AG04450 (cell line): ENCODE measurements at places on chromosomes 2 and 18. TPM values are rescaled to one million over a fixed set of nuclear protein-coding genes. Genes with fewer than 3 reads are reported as not detected.

DNA sequence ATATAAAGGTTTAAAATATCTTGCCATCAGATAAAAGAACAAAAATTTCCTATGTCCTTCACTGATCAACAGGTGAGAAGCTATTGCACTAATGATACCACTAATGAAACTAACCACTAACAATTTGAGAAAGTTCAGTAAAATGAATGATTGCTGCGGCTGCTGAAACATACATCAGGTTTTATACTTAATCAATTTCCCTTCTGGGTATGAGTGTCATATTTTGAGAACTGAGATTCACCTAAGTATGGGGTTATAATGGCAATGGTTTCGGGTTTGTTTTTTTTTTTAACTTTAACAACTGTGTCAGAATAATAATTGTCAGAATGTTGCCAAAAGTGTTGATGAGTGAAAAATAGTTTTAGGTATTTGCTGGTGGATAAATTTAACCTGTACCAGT, 151.3 kb upstream of the SLC39A10 start:
- no peak for DNase-seq

- DNase-seq, result no peak
These were observed 141.1 kb upstream of the ALPP start for GRCh38 chr2:232237464-232237863.

- DNase-seq, result no peak
These were observed 1152.9 kb downstream of the RPIA start for GRCh38 chr2:89844221-89844943.

Gene STAT4
- 0.88 and 1.3 TPM in 2 replicates for polyA plus RNA-seq

Gene NEU2
- not detected in 2 replicates for polyA plus RNA-seq
